Liver (tissue), 10 donors: ENCODE measurements at places on chromosomes 11 and 22.

DNA sequence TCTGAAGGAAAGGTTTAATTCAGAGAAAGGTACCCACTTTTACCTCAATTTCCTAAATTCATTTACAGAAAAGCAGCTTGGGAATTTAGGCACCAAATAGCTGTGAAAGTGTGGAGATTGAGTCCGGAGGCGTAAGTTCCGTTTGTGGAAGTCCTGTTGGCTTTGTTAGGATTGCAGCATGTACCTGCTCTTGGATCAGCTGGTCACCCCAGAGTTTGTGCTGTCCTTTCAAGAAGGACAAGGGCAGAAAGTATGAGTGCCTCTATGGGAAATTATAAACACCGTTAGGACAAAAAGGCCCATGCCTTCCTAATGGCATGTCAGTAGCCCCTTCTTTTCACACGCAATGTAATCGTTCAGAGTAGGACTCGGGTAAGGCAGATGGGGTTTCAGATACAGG, 97.8 kb downstream of the SCN3B start:
- no peak for DNase-seq

DNA sequence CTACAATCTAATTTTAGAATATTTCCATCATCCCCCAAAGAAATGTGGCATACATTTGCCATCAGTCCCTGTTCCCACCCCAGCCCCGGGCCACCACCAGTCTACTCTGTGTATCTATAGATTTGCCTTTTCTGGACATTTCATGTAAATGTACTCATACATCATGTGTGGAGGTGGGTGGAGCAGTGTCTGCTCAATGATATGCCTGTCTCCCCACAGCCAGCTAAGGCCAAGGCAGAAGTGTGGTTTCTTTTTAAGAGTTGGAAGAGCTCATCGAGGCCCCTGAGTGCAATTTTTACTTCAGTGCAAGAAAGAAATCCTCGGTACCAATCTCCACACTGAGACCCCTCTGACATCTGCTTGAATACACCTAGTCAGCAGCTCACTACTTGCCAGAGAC, 80.5 kb downstream of the TP53I11 start:
- DNase-seq = no peak

DNA sequence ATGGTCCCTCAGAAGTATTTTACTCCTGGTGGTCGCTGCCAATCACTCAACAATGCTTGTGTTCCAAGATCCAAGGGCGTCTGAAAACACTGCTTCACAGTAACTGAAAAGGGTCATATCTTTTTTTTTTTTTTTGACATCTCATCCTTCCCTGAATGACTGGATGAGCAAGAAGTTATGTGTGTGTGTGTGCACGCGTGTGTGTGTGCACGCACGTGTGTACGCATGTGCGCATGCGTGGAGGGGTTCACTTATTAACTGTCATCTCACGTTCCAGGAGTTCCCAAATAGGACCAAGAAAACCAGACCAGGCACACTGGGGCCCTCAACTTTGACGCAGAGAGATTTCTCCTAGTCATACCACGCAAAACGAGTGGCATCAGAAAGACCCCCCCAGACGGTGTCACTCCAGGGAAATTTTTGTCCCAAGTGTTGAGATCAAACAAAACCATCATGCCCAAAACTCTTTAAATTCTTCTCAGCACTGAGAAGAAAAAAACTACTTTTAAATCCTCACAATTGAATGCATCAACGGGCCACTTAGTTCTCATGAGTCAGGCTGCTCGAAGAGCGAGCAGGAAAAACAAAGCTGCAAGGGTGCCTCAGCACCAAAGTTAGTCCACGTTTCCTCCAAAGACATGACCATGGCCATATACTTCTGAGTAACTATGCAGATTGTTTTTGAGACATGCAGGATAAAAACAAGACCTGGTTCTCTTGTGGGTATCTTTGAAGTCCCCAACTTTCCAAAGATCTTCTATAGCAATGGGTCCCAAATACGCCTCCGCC, 12.9 kb downstream of the MN1 start:
- no peak for DNase-seq

DNA sequence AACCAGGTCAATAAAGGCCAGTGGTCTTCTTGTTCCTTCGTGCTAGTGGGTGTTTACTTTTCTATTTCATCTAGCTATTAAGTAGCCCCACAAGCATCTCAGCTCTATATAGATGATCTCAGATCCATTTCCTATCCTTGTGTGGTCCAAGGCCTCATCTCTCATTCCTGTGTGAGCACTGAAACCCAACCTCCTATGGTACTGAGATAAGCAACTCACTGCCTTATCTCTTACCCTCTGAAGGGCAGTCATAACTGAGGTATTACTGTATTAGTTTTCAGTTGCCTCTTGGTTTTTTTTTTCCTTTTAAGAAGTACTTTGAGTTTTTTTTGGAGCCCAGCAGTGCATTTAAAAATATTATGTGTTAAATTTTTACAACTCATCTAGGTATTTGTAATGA, 28.3 kb downstream of the ACER3 start:
- no peak for DNase-seq

DNA sequence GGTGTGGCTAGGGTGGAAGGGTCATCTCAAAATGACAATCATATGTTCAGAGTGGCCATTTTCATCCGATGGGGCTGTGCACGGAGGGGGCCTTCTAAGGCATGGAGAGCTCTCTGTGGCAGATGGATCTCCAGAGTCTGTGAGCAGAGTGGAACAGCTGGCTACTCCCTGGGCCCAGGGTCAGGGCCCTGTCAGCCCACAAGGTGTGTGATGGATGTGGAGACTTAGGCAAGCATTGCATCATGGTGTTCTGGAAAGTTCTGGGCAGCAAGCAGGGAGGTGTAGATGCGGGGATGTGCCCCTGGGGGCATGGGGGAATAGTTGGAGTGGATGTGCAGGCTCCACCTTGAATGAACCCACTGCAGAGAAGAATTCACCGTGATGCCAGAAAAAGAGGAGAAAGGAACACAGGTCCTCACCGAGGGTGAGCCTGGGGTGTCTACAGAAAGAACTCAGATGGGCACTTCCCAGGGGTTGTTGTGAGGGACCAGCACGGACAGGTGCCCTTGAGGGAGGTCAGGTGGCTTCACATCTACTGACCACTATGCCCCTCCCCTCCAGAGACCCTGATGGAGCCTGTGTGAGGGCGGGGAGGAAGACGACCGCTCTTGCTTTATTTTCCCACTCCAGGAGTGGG, 51.1 kb downstream of the CHRDL2 start:
- DNase-seq = peak; percentile 20

- DNase-seq = no peak
Measured at GRCh38 chr11:115700496-115700895, 196.3 kb upstream of the CADM1 start.

GRCh38 chr11:22491555-22492225, 133.9 kb downstream of the FANCF start:
- no peak for DNase-seq

DNA sequence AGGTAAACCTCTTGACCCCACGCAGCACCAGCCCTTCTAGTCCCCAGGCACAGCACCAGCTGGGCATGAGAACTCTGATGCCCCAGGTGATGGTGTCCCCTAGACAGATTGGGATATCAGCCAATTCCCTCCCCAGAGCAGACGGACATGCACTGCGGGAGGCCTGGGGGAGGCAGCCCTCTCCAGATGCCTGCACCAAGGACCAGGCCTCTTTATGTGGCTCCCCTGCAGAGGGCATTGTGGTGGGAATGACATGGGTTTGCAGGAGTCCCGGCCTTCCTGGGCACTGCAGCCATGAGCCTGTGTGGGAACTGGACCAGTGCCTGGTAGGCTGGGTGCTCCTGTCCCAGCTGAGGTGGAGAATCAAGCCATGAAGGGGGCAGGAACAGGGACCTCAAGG, 25.9 kb downstream of the PPM1F start:
- no peak for DNase-seq

DNA sequence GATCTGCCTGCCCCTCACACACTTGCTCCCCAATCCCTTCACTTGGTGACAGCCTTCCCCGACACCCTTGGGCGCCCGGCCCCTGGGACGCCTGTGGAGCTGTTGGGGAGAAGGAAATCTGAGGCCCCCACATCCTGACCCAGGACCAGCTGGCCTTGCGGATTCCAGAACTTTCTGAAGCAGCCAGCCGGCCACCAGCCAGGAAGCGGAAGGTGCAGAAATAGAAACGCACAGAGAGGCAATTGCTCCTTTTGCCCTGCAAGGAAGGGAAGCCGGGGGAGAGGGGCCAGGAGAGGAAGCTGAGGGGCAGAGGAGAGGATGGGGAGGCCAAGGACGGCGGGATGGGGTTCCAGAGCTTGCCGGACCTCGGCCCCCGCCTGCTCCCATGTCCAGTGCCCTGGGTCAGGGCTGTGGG, 66.7 kb upstream of the LINC01488 start:
- no peak for DNase-seq

DNA sequence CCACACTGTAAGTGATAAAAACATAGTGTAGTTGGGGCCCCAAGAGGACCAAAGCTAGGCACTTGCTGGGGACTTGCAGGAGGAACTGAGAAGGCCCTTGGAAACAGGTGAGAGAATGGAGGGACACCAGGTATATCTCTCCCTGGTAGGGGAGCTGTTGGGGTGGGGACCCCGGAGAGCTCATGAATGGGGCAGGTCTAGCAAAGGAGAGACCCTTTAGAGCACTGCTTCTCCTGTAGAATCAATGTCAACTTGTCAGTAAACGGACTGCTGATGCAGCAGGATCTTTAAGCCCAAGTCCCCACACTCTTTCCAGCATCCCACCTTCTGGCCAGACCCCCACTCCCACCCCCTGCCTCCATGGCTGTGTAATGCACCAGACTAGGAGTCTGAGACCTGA, 109.6 kb upstream of the THY1 start:
- no peak for DNase-seq

DNA sequence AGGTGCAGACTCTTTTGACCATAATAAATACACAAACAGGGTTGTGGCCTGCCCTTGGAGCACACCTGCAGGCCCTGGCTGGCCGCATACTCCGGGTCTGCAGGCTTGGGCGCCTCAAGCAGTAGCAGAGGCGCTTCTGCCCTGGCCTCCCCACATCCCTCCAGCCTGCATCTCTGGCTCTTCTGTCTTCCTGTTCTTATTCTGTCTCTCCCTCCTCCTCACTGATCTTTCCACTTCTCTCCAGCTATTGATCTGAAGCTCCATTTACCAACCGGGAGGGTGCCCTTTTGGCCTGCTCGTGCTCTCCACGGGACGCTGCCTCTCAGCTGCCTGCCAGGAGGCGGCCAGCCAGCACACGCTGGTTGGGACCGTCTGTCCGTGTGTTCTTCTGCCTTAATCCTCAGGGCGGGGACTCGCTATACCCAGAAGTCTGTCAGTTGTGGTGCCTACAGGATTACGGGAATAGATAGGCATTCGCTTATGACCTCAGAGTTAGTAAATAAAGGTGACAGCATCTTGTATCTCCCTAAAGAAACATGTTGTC, 5.2 kb downstream of the UPB1 start:
- DNase-seq = no peak

DNA sequence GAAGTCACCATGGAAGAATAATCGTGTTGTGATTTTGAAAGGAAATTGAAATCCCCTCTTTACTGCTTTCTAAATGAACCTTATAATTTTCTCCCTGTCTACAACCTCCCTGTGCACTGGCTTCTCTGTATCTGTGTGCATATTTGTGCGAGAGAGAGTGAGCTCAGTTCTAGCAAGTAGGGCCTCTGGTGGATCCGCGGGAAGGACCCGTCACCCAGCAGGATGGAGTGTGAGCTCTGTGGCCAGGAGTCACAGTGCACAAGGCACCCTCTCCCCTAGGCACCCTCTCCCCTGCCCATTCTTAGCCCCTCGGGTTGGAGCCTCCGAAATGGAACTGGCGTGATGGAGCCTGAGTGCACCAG, 109.0 kb downstream of the TRIM29 start:
- DNase-seq = peak; percentile 20

DNA sequence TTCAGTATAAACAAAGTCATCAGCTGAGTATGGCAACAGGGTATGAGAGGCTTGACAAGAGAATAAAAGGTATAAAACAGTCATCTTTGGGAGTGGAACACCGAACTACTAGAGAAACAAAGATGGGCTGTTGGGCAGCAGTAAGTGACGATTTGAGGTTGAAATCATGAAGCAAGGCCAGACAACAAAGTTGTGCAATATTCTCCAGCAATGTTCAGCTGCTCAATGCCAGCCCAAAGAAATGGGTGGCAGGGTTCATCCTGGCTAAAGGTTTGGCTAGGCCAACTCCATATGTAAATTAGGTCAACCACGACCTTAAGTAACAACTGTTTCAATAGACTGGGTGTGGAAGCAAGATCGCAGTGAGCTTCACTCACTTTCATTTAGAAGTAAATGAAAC, 6.2 kb downstream of the APIP start:
- no peak for DNase-seq

DNA sequence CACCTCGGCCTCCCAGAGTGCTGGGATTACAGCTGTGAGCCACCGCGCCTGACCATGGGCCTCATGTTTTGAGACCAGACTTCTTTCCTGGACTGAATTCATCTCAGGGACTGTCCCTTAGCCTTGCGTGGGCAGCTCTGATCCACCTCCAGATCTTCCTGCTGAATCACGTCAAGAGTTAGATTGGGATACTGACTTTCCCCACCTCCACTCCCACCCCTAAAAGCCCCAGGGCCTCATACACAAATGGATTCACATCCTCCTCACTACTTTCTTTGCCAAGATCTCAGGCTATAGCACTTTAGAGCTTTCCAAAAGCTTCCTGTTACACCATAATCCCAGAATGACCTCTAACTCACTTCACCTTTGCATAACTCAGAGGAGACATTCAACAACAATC, 12.1 kb downstream of the CCDC87 start:
- DNase-seq = no peak

DNA sequence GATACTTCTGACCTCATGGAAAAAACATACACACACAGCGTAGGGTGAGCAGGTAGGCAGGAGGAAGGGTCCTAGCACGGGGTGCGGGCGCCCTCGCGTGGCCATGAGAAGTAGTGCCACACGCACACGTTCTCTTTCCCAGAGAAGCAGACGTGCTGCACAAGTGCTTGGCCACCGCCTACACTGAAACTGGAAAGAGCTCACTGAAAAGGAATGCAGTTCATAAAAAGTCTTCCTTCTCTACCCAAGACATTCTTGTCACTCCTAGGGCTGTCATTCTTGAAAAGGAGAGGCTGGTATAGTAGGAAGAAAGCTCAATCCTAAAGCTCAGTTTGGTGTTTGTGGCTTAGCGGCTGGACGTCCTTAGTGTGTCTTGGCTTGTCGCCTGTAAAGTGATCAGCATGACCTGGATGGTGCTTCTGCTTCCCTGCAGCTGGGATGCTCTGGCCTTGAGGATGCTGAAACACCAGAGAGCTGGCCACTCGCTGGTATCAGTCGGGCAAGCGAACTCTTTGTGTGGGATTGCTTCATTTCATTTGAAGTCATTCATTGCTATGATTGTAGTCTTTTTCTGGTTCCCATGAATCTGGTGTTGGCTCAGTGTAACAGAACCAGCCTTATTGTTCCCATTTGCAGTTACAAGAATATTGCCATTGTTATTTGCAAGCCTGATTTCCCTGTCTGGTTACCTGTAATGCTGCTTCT, 303.8 kb downstream of the NTM start:
- peak; percentile 74 for DNase-seq

DNA sequence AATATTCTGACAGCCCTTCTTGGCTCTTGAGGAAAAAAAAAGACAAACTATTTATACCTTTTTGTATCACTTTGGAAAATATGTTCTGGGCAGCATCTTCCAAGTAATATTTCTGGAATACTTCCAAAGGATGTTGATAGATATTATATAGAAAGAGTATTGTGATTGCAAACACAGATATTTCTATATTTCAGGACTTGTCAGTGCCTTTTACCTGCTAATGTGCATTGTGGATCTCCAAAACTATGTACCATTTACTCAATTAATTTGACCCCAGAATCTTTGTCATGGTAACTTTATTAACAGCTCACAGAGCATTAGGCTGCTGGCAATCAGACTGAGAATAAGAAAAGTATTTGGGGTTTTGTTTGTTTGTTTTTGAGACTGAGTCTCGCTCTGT, 16.7 kb upstream of the CCND1 start:
- no peak for DNase-seq
